ENCODE measurements at places on chromosomes 13 and 19.

GRCh38 chr13:105914291-105915036 lies 621.0 kb downstream of the EFNB2 start:
- DNase-seq = no peak

DNA sequence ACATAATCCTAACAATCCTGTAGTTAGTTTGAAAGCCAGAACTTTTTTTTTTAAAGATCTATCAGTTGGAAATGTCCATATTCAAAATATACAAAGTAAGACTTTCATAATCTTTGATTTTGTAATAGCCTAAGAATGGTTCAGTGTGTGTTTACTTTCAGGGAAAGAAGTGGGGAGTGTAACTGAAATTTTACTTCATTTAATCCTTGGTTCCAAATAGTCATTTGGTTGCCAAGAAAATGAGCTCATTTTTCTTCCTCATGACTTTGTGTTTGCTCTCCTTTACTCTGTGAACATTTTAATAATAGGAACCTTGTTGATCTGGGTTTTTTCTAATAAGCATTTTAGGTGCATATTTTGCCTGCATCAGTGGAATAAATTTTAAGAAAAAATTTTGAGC lies 278.8 kb downstream of the SLITRK6 start:
- DNase-seq = no peak

GRCh38 chr13:100892981-100893380 lies 218.4 kb upstream of the TMTC4 start:
- no peak for DNase-seq

GRCh38 chr19:30222428-30222873 lies 149.7 kb upstream of the ZNF536 start:
- peak; percentile 54 for DNase-seq

GRCh38 chr13:46022481-46022880 lies 30.1 kb downstream of the ZC3H13 start:
- no peak for DNase-seq

- DNase-seq = no peak
Measured at GRCh38 chr13:110771194-110771593, 57.7 kb downstream of the ING1 start.

- no peak for DNase-seq
Measured at GRCh38 chr13:44693156-44693764, 117.1 kb upstream of the TSC22D1 start.

DNA sequence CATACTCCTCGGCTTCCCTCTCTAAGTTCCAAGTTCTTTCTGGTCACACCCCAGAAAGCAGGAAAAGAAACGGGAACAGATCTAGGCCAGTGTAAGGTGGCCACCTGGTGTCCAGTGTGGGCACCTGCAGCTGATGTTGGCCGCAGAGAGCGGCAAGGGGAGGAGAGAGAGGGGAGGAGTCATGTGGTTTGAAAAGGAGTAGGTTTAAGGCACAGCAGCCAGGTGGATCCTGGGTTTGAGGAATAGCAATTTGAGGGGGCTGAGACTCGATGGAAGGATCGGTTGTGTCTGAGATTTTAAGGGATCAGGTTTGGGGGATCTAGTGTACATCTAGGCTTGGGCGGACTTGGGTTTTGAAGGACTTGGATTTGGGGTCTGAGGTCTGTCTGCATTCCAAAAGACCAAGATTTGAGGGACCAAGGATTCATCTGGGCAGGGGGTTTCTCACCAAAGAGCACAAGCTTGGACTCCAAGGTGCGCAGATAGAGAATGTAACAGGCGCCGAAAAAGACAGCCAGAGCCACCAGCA lies 1.2 kb downstream of the RABAC1 start:
- DNase-seq = peak; percentile 54

DNA sequence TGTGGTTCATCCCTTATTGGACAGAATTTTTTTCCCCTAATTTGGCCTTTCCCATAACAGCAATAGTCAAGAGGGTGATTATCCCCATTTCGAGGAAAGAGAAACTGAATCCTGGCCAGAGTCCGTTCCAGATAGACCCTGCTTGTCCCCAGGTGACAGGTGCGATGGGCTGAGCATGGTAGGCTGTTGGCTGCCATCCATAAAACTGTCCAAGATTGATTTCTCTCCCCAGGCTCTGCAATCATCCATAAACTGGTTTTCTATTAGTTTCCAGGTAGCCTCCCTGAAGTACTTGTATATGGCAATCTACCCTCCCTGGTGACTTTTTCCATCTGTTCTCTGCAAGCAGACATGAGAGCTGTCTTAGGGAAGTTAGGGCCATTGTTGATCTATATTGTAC lies 25.4 kb downstream of the SERP2 start:
- no peak for DNase-seq

- peak; percentile 47 for DNase-seq
Measured at GRCh38 chr13:22278336-22278929, 607.6 kb downstream of the FGF9 start.

GRCh38 chr19:8663920-8664670 lies 33.7 kb downstream of the NFILZ start:
- DNase-seq = no peak

Data from neural crest cell (in vitro differentiated cells).